ENCODE measurements at places on chromosomes 11 and 22.

DNA sequence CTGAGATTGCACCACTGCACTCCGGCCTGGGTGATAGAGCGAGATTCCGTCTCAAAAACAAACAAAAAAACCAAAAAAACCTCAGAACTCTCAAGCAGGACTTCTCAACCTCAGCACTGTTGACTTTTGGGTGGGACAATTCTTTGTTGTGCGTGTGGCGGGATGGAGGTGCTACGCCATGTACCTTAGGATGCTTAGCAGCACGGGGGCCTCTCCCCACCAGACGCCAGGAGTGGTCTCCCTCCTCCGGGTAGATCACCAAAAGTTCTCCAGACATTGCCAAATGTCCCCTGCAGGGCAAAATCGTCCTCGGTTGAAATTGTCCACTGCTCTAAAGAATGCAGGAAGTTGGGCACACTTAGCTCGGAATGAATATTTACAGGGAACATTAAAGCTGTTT lies 26.9 kb upstream of the ATXN10 start:
- DNase-seq, result no peak

DNA sequence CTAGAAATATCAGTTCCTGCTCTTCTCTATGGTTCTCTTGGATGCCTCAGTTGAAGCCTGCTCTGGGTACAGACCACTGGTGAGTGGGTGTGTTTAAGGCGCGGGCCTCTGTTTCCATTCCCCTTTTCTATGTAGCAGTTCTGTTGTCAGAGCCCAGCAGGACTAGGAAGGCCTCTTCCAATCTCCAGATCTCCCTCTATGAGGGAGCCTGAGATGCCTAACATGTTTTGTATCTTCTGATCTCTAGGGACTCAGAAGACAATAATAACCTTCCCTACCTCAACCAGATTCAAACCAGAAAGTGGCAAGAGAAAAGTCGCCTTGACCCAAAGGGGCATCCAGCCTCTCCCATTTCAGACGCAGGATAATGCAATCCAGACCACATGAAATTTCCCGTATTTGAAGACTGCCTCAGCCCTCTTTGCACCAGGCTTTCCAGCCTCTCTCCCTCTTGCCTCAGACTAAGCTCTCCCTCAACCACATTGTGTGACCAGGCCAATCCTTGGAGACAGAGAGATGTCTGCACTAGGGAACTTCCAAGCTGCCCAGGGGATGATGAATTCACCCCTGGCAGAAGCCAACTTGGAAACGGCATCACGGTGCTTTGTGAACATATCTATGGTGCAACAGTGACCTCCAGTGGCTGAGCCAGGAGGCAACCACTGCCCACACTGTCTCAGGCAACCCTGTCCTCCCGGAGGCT lies 150.1 kb upstream of the UBASH3B start:
- peak; percentile 88 for DNase-seq

- DNase-seq, result no peak
Observed at GRCh38 chr22:31504282-31504681, 7.9 kb downstream of the SFI1 start.

GRCh38 chr11:68380786-68381622 lies 68.6 kb downstream of the LRP5 start:
- DNase-seq, result no peak

- no peak for DNase-seq
Observed at GRCh38 chr11:89279176-89279575, 101.5 kb downstream of the TYR start.

- no peak for DNase-seq
Observed at GRCh38 chr22:20957683-20958431, 9.2 kb upstream of the AIFM3 start.

- no peak for DNase-seq
Observed at GRCh38 chr22:19045094-19045493, 77.1 kb downstream of the DGCR2 start.

GRCh38 chr11:76243193-76243956 lies 37.1 kb upstream of the WNT11 start:
- DNase-seq, result no peak

DNA sequence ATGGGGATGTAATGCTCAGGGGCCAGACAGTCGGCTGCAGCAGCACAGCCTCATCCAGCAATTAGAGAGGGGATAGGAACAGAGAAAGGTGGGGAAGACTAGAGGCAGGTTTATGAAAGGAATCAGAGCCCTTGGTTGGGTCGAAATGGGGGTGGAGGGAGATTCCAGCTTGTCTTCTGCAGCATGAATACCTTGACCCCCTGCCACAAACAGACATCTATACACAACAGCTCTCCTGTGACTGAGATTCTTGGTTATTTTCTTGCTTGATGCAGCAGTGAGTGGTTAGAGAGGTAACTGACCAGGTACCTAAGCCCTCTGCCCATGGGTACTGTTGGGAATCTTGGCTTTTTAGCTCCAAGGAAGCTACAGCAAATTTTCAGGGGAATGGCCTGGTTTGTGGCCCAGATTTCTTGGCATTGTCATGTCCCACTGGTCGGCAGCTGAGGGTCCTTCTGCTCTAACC lies at the start of gene TRIM49D1:
TRIM49D1 (minus strand) TSS at position 51 of the 466 bp plus-strand sequence. CDS start 4,535 bp downstream, outside the sequence.
- no peak for DNase-seq

- DNase-seq, result peak; percentile 74
Observed at GRCh38 chr11:61460474-61460881, 30.6 kb downstream of the SDHAF2 start.

- DNase-seq, result no peak
Observed at GRCh38 chr22:44192098-44192815, 11.5 kb downstream of the PARVG start.

DNA sequence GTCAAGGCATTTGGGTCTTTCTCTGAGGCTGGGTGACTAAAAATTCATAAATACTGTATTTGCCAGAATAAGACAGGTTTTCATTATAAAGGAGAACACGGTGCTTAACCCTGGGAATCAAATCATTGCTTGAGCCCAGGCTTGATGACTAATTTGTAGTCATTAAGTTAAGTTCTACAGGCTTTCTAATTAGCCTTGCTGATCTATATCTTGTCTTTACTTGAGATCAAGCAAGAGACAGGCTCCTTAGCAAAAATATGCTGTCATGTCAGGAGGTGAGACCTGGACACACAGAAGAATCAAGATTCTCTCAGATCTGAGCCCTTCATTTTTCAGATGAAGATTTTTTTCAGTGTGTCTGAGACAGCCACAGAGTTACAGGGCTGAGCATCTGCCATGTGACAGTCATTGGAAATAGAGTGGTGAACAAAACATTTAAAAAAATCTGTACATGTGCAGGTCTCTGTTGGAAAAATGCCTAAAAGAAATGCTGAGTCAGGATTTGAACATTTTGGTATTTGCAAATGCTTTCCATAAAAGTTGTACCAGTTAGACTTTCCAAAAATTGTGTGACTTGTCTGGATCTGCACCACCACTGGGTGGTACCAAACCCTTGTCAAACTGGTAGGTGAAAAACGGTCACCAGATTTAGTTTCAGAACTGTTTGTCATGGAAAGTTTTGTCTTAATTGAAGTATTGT lies 14.6 kb downstream of the ACAT1 start:
- no peak for DNase-seq

DNA sequence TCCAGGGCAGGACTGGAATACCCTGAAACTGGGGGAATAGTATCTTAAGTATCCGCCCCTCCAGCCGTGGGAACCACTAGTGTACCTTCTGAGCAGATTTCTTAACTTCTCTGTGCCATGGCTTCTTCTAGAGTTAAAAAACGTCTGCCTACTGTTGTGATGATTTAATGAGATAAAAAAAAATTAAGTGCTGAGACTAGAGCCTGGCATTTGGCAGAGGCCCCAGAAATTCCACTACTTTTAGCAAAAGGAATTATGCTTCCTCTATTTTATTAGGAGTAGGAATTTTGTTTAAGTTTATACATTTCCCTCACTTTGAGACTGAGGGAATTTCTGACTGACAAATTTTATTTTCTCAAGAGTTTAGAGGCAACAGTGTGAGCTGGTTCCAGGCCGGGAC lies 371.2 kb upstream of the B3GAT1 start:
- no peak for DNase-seq

Data from muscle of arm (tissue), 14 donors.